ENCODE measurements at places on chromosomes 3 and 15.

DNA sequence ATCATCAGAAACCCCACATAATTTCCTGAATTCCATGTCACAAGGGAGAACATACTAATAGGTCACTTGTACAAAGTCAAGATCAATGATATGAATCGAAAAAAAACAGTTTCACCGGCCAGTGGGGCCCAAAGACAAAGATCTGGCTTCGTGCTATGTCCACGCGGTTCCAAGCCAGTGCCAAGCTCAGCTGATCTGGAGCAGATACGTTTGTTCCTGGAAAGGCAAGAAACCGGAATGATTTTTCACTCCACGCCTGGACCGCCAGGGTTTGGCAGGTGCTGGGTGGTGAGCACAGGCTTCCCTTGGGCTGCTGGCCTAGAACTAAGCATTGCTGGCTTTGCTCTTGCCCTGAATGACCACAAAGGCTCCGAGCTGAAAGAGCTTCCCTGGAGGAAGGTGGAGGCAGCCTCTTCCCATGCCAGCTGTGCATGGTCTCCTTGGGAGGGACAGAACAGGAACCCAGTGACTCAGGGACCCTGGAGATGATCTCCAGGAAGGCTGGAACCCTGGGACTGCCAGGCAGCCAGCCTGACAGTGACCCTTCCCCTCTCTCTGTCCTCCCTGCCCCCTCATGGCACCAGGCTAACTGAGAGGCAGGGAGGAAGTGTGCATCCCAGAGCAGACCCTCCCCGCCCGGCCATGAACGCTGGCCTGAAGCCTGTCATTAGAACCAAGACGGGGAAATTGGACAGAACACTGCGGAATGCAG, 40.9 kb downstream of the TRPM1 start:
- DNase-seq, result no peak

DNA sequence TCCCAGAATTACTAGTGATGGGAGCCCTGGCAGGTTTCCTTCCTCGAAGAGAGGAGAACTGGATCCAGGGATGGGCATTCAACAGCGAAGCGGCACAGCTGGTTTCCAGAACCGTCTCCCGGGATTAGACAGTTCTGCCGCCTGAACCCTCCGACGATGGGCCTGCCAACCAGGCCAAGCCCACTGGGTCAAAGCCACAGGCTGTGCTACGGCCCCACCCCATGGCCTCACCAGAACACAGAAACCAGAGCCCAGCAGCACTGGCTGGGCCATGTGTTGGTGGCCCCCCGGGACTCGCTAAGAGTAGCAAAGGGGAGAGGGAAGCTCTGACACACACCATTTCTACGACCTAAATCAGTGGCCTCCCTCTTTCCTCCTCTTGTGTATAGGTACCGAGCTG, 2.2 kb downstream of the C15orf62 start:
- DNase-seq, result no peak

- no peak for DNase-seq
These were observed 558.0 kb upstream of the TGFBR2 start for GRCh38 chr3:30048431-30048830.

- peak; percentile 85 for DNase-seq
These were observed 22.4 kb downstream of the CIAO2A start for GRCh38 chr15:64070965-64071851.

DNA sequence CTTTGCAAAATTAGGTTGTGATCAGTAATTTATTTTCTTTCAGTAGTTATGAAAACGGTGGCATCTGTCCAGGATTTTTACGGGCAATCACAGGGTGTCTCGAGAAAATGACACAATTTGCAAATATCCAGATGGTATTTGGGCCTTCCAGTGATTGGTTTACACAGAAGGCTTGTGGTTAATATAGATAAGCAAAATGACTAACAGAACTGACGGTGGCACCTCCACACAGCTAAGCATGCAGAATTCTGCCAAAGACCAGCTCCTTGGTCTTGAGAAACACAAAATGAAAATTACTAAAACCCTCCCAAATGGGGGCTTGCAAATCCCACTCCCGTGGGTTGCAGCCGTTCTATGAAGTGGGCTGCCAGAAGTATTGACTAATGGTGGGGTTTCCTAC, 5.5 kb downstream of the ARHGEF3 start:
- DNase-seq, result peak; percentile 39

DNA sequence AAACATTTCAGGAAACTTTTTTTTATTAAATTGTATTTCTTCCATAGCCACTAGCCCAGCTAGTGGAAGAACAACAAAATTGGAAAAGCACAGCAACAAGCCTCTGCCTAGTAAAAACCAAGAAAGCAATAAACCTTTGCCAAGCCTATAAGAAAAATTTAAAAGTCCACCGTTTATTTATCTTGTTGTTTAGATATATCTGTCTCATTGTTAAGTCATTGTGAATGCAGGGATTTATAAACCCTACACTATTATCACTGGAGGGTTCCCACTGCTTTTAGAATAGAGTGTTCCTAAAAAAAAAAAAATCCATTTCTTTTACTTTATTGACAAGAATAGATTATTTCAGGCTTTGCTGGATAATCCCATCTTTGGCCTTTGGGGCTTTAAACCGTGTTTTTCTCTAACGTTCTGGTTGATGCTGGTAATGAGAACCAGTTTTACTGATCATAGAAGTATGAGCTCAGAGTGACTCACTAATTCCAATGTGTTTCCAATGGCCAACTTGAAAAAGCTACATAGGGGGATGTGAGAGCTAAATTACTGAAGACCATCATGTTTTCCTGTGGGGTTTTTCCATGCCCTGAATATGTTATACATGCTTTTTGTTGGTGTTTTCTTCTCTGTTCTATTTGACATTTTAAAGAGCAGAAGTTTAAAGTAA, 634.1 kb downstream of the RBMS3 start:
- DNase-seq, result peak; percentile 62

DNA sequence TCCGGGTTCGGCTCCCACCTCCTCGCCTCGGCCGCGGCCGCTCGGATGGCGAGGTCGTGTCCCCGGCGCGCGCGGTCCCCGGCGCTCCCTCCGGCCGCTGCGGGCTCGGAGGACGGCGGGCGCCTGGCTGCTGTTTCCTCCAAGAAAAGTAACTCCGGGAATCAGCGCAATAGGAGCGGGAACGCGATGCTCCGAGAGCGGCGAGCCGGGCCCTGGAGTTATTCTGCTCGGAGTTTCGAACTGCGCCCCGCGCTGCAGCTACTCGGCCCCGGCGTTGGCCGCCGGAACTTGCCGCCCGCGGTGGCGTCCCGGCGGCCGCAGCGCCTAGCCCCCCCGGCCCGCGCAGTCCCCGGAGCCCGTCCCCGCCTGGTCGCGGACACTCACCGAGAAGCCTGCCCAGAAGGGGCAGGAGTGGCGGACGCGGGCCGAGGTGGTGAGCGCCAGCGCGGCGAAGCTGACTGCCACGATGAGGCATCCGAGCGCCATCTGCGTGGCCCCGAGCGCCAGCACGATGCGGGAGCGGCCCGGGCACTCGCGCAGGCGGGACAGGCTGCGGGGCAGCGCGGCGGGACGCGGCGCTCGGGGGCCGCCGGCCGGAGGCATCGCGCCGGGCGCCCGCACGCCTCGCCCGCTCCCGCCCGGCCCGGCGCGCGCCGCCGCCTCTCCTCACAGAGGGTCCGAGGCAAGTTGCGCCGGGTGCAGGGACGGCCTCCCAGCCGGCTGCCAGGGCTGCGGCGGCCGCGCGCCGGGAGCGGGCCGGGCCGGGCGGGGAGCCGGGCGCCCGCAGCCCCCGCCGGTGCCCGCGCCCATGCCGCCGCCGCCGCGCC, 251.9 kb downstream of the TJP1 start:
- DNase-seq, result no peak

- DNase-seq, result peak; percentile 18
These were observed 788.7 kb upstream of the DPPA4 start for GRCh38 chr3:110126065-110126464.

- DNase-seq, result no peak
These were observed 408.2 kb upstream of the TGFBR2 start for GRCh38 chr3:30198162-30198561.

DNA sequence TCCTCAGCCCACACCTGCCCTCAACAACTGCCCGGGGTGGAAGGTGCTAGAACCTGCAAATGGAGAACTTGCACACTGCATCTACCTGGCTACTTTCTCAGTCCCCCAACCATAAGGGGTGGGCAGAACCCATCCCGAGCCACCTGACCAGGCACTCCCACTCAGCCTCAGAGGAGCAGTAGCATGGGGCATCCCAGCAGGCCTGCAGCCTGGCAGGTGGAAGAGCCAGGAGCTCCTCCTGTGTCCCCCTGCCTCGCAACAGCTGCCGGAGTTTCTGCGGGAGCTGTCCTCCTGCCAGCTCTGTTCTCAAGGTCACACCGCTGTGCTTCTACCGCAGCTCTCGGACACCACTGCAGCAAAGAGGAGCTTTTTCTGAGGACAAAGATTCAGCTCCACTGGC, 27.5 kb downstream of the RAB6B start:
- DNase-seq, result no peak

DNA sequence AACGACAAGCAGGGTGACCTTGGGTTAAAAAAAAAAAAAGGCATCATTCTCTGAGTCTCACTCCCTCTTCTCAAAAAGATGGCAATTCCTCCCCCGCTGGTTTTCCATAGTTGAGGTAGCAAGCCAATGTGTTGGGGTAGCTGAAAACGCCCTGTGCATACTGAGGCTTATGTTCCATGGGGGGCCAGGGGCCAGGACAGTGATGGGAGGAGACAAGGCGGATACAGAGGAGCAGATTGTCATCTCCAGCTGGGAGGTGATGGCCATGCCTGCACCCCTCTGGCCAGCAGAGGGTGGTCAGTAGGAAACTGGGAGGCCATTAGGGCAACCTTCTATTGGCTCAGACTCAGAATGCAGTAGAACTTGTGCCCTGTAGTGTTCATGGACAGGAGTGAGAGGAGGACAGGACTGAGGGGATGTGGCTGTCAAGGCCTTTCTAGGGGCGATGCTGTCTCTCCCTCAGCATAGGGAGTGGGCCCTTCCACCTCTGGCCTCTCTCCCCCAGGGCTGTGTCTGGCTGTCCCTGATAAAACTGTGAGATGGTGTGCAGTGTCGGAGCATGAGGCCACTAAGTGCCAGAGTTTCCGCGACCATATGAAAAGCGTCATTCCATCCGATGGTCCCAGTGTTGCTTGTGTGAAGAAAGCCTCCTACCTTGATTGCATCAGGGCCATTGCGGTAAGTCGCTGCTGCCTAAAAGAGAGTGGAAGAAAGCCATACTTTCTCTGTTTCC, 1.9 kb downstream of the TF start:
- DNase-seq, result no peak

GRCh38 chr3:27840807-27841594, 118.9 kb upstream of the EOMES start:
- no peak for DNase-seq

DNA sequence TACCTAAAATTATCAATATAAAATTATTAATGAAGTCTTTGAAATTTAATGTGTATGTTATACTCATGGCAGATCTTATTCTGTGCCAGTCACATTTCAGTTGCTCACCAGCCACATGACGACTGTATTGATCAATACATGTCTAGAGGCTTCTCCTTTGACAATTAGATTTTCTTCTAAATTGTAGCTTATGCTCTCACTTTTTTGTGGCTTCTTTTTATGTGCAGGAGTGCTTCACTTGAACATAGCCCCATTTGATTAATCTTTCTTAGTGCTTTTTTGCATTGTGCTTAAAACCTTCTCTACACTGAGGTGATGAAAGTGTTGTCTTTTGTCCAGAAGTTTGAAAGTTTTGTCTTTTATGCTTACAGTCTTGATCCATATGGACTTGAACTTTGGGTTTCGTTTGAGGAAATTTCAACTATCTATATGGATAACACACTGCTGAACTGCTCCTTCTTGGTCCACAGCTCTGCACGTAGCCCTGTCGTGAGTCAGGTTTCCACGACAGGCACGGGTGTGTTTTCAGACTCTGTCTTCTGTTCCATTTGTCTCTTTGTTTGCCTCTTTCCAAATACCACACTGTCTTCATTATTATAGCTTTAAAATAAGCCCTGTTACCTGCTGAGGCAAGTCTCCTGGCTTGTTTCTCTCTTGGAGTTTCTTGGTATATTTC, 393.9 kb upstream of the CFAP20DC start:
- DNase-seq, result no peak

DNA sequence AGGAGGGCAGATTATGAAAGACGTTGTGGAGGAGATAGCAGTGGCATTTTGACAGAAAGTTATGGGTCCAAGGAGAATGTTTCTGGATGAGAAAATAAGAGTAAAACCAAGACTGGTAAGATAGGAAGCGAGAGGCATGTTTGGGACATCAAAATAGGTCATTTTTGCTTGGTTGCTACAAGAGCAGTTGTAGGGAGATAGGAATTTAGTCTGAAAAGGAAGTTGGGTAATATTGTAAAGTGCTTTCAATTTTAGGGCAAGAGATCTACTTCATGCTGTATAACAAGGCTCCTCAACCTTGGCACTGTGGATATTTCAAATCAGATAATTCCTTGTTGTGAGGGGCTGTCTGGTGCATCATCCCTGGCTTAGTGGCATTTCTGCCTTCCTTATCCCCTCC, 118.0 kb upstream of the DPH6 start:
- DNase-seq, result no peak

DNA sequence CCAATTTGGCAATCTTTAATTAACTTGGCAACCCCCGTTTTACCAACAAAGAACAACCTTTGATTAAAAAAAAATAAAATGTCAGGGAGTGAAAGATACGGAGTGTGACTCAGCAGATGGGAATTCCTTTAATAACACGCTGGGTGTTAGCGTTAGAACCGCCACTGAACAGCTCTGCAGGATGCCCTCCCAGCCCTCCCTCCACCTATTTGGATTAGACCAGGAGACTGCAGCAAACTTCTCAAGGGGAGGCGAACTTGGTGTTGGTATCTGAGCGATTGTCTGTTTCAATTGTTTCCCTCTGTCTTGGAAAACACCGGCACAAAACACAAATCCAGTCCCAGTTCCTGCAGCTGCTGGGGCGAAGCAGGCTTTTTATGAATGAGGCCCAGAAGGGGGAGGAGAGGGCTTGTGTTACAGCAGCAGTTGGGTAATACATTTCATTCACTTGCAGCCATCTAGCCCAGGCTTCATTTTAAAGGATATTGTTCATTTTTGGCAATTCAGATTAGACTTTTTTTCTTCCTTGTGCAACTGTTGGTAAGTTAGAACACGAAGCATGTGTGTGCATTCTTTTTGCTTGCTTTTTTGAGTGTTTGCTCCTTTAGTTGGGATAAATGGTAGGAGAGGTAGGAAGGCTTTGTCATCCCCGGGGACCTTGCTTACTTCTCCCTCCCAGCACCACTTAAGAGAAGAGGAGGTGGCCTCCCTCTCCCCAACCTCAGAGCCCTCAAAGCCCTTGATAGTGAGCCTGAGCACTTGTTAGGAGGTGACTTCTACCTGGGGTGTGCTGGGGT, 152.3 kb downstream of the IGF1R start:
- DNase-seq, result peak; percentile 75

DNA sequence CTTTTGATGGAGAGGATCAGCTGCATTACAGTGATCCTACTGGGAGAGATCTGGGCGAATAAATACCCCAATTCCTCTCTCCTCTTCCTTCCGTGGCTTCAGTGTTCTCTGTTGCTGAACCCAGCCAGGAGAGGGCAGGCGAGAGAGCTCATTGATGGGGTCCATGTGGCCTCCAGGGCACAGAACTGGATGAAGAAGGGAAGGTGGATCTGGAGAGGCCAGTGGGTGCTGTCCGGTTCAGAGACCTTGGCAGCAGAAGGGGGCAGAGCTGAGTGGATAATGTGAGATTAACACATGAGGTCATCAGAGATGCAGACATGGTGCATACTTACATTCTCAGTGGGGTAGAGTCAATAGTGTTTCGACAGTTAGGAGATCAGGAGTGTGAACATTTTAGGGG, 193.6 kb downstream of the CLSTN2 start:
- peak; percentile 4 for DNase-seq
